ENCODE measurements at places on chromosomes 4 and X. TPM values are rescaled to one million over a fixed set of nuclear protein-coding genes. Genes with fewer than 3 reads are reported as not detected.

DNA sequence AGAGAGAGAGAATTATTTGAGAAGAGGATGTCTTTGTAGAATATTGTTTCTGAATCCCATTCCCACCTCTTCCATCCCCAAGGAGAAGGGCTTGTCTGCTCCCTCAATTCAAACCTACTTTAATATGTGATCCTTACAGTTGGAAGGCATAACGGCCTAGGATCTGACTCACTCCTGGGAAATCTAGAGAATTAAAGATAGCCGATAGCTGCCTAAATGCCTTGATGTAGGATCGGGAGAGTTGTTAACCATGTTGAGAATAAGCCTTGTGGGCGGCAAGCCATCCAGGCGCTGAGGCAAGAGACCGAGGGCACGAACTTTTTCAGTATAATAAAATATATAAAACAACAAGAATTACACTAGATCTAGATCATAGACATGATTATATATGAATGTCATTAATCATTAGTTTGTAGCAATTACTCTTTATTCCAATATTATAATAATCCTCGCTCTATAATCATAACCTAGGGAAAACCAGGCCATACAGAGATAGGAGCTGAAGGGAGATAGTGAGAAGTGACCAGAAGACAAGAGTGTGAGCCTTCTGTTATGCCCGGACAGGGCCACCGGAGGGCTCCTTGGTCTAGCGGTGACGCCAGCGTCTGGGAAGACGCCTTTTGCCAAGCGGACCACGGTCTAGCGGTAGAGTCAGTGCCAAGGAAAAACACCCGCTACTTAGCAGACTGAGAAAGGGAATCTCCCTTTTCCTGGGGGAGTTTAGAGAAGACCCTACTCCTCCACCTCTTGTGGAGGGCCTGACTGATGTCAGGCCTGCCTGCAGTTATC lies 13.5 kb downstream of the EMCN start:
- no peak for DNase-seq

GRCh38 chrX:101417981-101418841 lies 10.2 kb downstream of the HNRNPH2 start:
- DNase-seq: peak; percentile 75

DNA sequence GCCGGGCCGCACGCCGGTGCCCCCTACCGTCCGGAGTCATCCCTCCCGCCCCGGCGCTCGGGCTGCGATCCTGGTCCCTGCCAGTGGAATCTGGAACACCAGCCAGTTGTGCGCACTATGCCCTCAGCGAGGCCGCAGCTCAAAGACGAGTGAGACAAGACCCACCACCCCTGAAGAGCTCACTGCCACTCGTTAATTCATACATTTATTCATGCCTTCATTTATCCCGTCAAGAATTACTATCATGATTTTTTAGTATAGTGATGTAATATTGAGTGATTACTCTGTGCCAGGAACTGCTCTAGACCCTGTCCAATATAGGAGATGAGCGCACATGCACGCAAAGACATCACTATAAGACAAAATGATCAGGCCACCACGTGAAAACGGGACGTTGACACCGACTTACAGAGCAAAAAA lies 247 bp upstream of the PPA2 start:
- DNase-seq: peak; percentile 94

DNA sequence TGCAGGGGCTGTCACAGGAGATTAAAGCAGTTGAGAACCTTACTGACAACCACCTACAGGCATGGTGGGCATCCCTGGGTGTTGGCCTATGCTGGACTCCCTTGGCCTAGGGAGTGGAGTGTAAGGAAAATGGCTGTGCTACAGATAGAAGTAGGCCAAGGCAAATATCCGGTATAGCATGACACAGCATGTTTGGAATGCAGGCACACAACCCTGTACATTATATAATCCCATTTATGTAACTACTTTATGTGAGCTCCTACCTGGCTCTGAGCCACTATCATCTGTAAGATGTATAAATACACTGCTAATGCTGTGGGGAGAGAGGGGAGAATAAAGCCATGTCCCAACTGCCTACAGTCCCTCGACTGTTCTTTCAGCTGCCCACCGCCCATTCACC lies 38.7 kb upstream of the KCTD8 start:
- no peak for DNase-seq

GRCh38 chr4:90081432-90082144 lies 45.6 kb upstream of the CCSER1 start:
- DNase-seq: no peak

GRCh38 chr4:26000274-26000950 lies 86.4 kb downstream of the SMIM20 start:
- DNase-seq: peak; percentile 57

DNA sequence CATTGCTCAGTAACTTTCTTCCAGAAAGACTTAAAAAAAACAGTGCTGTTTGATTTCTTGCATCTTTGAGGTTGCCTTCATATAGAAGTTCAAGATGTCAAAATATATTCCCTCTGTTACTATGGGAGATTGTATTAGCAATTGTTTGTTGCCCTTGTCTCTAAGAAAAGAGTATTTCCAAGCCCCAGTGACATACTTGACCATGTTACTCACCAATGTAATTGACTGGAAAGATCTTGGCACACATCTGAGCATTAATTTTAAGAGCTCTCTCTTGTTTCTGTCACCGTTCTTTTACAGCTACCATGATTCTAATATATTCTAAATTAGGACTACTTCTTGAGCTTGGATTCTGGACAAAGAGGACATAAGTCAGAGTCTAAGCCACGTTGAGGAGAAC lies 902.7 kb upstream of the EPHA5 start:
- DNase-seq: peak; percentile 12

- DNase-seq: no peak
Observed at GRCh38 chrX:16601885-16602284, 48.1 kb upstream of the S100G start.

GRCh38 chr4:182486881-182487280 lies 243.7 kb downstream of the TENM3 start:
- no peak for DNase-seq

The BRS3 gene
- total RNA-seq: not detected

- DNase-seq: peak; percentile 60
Observed at GRCh38 chr4:20625426-20625825, 74.8 kb upstream of the PACRGL start.

DNA sequence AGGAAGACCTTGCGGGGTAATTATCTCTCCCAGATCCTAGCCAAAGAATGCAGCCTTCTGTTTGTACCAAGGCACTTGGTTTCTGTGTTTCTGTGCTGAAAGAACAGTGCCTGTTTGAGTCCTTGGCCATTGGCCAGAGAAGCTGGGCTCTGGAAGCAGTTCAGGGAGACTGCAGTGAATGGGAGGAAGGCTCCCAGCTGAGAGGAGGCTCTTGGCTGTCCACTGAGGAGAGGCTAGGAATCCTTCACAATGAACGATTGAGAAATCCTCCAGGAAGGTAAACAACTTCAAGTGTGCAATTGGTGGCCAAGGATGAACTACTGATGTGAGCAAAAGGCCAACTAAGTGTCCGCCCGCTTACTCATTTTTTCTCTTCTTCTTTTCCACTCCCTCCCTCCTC lies 61.3 kb downstream of the HS3ST1 start:
- peak; percentile 54 for DNase-seq

The GAGE2A gene
- not detected for total RNA-seq

GRCh38 chr4:37689353-37690095 lies 3.3 kb upstream of the RELL1 start:
- DNase-seq: no peak

DNA sequence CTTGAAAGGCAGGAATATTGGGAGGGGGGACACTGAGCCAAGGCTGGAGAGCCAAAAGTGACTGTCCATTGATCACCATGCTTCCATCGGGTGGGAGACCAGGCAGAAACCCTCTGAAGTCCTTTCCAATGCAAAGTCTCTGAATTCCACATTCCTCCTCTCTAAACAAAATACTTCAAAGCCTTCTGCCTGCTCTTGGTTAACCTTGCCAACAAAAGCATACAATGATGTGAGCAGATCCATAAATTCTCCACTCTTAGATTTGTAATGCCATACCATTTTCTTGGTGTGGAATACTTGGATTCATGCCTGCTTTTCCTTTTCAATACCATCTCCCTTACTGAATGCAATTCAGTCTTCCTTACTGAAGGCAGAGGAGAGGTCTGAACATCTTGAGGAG lies 74.1 kb upstream of the FAM9B start:
- no peak for DNase-seq

GRCh38 chrX:148333989-148334388 lies 166.4 kb upstream of the AFF2 start:
- no peak for DNase-seq

The IL21 gene
- not detected for total RNA-seq

The PCDH18 gene
- total RNA-seq: 74.5 TPM

GRCh38 chrX:15882704-15883539 lies 28.3 kb upstream of the AP1S2 start:
- no peak for DNase-seq

The BMPR1B gene
- total RNA-seq: 21.1 TPM

The USP38 gene
- 14.5 TPM for total RNA-seq

The HEPH gene
- 6.3 TPM for total RNA-seq

Data from muscle of leg (tissue), 16 donors.